Suppressor macrophage treated with lipopolysaccharide for 4 hours (primary cell): ENCODE measurements at places on chromosomes 12 and 14.

DNA sequence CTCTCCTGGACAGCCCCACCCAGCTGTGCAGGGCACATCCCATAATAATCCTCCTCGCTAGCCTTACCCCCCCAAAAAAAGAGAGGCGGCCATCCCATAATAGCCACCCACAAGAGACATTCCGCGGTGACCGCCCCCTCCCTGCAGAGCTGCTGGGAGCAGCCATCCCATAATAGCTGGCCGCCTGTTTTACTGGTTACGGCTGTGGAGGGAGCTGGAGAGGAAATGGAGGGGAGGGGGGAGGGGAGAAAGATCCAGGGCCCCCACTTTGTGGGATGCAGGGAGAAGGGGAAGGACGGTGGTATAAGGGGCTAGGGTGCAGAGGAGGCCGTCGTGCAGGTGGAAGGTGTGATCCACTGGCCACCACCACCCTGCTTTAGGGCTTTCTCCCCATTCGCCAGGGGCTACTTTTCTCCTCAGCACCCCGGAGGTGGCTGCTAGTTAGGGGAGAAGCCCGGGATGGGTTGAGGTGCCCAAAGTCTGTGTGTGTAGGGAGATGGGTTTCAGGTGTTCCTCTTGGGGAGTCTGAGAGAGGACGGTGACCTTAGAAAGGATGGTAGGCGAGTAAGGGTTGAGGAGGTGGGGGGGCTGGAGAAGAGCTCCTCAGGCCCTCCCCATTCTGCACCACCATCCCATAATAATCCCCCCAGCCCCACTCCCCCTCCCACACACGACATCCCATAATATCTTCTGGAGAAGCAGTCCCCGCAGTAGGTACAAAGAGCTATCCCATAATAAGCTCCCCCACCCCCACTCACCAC lies 6.0 kb upstream of the CHD4 start:
- DNase-seq = no peak

DNA sequence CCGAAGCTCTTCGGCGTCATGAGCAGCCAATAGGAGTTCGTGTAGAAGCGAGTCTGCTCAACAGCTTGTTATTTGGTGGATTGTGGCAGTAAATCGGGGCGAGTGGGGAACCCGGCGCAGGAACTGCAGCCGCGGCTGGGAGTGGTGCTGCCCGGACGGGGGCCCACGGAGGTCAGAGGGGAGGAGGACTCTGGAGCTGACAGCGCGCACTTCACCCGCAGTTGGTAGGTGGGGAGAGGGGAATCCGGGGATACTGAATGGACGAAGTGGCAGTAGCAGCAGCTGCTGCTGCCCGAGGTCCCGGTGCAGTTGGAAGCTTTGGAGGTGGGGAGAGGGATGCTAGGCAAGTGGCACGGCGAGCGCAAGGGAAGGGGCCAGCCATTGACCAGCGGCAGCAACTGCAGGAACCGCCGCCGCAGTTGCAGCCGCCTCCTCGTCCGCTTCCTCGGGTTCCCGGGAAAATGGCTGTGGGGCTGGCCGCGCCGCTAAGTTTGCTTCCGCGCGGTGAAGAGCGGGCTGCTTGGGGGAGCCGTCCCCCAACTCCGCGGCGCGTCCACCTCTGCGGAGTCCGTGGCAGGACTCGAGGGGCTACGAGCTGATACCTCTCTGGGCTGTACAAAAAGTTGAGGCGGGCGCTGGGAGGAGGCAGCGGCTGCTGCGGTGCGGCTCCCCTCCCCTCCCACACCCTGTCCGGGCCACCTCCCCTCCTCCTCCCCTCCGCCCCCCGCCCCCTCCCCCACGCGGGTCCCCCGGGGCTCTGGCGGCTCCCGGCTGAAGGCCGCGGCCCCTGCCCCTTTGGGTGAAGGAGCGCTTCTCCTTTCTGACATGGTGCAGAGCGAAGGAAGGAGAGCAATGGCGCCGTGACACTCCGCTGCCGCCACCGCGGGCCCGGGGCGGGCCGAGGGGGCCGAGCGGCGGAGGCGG lies at the start of gene ARID4A:
ARID4A (plus strand) TSS at position 79 of the 924 bp plus-strand sequence. CDS start 1,300 bp downstream, outside the sequence.
- peak; percentile 42 for DNase-seq

DNA sequence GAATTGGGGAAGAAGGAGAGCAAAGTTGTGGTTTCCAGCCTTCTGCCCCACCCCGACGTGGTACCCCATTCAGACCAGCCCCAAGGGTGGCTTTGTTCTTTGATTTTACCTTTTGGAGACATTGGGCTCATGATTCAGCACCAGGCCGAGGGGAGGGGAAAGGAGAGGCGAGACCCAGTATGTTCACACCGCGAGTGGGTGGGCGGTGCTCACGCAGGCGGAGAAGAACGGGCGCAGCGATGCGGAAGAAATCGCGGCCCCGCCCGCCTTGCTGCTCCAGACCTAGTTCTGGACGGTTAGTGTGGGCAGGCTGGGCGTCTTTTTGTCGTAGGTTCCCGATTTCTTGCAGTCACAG lies 963 bp downstream of the ATL1 start:
- peak; percentile 89 for DNase-seq

DNA sequence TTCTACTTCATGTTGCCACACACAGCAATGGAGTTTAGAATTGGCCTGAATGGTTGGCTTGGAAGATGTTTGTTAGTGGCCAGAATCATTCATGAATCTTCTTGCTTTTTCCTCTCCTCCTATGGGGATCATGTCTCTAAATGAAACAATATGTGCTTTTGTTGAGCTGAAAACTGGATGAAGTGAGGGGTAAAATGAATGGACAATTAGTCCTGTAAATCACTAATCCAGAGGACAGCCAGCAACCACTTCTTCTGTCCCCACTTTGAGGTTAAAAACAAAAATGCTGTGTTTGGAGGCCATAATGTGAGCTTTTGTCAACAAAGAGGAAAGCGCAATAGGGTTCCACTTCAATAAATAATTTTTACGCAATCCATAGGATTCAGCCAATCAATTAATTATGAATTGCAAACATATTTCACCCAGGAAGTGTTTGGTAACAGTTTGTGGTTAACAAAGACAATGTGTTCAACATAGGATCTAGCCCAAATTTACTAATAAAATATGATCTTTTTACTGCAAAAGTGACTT lies 30.3 kb upstream of the AMIGO2 start:
- no peak for DNase-seq

DNA sequence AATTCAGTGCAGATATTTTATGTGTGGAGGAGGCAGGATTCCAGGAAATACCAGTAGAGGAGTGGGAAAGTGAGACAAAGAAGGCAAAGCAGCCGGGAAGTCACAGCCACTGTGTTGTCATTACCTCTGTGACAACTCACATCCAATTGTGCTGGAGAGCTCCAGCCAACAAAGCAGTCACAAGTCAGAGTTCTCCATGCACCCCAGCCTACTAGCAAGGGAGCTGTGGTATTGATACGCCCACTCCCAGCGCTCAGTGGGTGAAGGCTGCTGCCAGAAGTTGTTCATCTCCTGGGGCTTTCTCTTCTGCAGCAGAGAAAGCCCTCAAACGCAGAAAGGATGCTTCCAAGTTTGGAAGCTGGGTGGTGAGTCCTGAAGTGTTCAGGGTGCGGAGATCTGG lies 93.9 kb downstream of the DICER1 start:
- DNase-seq = no peak

GRCh38 chr12:66516133-66516532 lies 162.7 kb downstream of the GRIP1 start:
- DNase-seq = peak; percentile 37

GRCh38 chr14:33669111-33669510 lies 281.8 kb downstream of the EGLN3 start:
- no peak for DNase-seq

DNA sequence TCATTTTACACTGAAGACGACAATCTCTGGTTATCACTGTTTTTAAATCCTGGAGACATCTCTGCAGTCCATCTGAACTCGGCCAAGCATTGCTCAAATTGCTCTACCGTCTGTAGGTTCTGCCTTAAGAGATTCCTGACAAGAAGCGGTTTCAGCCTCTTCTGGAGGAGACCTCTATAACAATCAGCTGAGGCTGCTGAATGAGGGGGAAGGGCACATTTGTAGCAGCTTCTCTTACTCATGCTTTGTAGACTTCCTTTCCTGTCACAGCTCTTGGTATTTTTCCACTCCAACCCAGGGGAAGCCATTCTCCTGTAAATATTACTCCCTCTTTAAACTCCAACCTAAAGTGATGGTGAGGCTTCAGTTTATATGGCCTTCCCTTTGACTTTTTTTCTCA lies 3.0 kb downstream of the ARG2 start:
- peak; percentile 54 for DNase-seq

DNA sequence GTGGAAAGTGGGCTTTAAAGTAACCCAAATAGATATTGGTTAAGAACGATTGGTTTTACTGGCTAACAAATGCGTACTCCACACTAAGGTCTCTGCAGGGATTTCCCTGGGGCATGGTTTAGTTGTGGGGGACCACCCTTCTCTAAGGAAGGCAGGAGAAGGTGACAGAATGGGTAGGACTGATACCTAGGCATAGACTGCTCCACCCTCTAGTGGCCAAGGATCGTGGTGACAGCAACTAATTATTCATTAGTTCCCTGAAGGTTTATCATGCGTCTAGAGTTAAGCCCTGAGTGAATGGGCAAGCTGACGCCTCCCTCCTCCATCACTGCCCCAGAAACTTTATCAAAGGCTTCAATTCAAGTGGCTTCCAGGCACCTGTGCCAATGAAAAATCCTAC lies 9.1 kb downstream of the FAM181A start:
- peak; percentile 22 for DNase-seq

DNA sequence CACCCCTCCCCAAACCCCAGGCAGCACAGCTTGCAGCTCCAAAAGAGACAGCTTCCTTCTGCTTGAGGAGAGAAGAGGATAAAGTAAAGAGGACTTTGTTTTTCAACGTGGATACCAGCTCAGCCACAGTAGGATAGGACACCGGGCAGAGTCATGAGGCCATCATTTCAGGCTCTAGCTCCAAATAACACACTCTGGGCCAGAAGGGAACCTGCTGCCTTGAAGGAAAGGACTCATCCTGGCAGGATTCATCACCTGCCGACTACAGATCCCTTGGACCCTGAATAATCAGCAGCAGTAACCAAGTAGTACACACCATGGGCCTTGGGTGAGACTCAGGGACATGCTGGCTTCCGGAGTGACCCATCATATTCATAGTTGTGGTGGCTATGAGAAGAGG lies 10.4 kb upstream of the CKAP4 start:
- DNase-seq = no peak

GRCh38 chr14:58104808-58105207 lies 47.2 kb downstream of the ARMH4 start:
- no peak for DNase-seq

GRCh38 chr14:68566075-68566474 lies 226.8 kb downstream of the ZFP36L1 start:
- DNase-seq = no peak

- no peak for DNase-seq
Observed at GRCh38 chr14:35470755-35471154, 63.2 kb upstream of the INSM2 start.

- no peak for DNase-seq
Observed at GRCh38 chr14:61482348-61483206, 161.2 kb downstream of the PRKCH start.

DNA sequence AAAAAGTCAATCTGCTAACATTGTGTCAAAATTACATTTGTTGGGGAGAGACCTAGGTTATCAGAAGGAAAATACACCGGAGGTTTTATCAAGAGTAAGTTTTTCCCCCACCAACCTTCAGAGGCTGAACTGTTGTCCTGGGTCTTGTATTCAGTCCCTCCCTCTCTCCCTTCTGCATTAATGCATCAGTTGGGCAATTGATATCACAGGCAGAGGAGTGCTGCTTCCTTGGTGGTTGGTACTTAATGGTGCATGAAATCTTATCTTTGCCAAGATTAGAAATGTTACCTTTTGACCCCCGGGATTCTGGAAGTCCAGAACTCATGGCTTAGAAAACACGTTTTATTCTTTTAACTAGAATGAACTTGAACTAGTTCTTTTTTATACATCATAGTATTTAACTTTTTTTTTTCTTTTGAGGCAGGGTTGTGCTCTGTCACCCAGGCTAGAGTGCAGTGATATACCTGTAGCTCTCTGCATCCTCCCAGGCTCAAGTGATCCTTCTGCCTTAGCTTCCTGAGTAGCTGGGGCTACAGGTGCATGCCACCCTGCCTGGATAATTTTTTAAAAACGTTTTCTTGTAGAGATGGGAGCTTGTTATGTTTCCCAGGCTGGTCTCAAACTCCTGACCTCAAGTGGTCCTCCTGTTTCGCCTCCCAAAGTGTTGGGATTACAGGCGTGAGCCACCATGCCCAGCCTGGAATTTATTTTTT lies 4.9 kb downstream of the PCBP2 start:
- DNase-seq = no peak

- no peak for DNase-seq
Observed at GRCh38 chr12:15372352-15372751, 50.0 kb downstream of the PTPRO start.

GRCh38 chr14:44897845-44898151 lies 63.9 kb downstream of the KLHL28 start:
- no peak for DNase-seq

GRCh38 chr12:121893961-121894460 lies 5.4 kb downstream of the PSMD9 start:
- DNase-seq = peak; percentile 28

DNA sequence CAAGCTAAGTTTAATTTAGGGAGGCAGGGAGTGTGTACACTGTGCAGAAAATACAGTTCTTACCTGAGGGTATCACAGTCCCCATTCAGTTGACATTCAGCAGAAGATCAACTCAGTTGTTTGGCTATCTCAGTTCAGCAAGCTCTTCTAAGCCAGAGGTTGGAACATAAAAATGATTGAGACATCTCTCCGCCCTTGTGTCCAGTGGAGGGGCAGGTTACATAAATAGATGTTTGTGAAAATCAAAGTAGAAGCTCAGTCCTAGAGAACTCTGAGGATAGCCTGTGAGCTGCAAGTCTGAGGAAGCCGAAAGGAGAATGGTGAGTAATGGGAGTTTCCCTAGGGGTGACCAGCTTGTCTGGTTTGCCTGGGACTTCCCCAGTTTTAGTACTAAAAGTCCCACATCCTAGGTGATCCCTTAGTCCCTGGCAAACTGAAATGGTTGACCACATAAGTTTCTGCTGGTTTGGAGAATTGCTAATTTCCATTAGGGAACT lies 251.4 kb upstream of the ATP2B1 start:
- peak; percentile 94 for DNase-seq

DNA sequence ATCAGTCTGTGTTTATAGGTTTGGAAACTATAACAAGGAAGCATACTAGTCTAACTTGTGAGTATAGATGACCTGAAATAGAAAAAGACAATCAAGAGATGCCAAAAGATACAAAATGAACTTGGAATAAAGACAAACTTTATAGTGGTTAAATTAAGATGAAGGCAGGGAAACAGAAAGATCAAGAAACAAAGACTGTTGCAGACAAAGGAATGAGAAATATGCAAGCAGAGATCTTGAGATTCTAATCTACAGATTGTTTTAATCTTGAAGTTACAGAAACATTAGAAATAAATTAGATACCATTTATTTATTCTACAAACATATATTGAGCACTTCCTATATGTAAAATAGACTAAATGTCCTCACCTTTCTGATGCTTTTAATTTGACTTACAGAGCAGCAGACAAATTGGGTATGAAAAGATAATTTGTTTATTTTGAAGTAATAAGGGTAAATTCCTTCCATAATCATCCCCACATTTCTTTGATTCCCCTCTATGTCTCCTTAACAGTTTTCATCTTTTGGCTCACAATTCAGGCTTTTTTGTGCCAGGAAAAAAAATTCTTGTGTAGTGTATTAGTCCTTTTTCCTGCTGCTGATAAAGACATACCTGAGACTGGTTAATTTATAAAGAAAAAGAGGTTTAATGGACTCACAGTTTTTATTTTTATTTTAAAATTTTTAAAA lies 134.4 kb downstream of the KITLG start:
- no peak for DNase-seq
